NT2/D1 (cell line): ENCODE measurements at places on chromosomes 6 and 20.

DNA sequence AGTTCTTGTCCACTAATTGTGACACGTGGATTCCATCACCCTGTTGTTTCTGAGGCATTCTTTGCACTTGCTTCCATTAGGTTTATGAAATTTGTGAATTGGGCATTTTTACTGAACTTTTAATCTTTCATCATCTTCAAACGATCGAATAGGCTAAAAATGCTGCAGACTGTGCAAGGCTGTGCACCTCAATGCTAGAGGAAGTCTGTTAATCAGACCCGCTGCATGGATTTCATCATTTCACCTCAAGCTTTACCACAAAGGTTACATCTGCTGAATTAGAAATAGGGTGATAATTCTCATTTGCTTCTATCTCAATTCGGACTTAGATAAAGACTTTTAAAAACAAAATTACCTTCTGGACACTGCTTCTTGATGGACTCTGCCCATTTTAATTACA lies 27.8 kb upstream of the F13A1 start:
- DNase-seq = no peak

- DNase-seq = no peak
Observed at GRCh38 chr6:14108571-14109410, 8.8 kb upstream of the CD83 start.

DNA sequence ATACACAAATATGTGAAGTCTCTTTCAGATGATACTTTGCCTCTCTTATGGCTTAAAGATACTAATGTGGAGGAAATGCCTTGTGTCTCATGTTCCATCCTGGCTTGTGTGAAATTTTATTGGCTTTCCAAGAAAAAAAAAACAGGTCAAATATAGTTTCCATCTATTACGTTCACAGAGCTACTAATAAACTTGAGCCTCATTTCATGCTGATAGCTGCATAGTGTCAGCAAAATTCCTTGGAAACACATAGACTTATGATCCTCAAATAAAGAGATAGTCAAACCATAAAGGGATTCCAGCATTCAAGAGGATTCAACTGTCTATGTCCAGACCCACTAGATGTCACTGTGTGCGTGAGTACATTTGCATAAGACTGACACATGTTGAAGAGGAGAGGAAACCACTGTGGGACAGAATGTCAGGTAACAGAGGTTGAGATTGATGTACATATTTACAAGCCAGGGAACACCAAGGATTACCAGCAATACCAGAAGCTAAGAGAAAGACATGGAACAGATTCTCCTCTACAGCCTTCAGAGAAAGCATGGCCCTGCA lies 266.6 kb downstream of the COL12A1 start:
- DNase-seq = no peak

- no peak for DNase-seq
Observed at GRCh38 chr6:32664827-32665362, 1.6 kb downstream of the HLA-DQB1 start.

- DNase-seq = no peak
Observed at GRCh38 chr6:31204751-31205145, 34.3 kb upstream of the POU5F1 start.

DNA sequence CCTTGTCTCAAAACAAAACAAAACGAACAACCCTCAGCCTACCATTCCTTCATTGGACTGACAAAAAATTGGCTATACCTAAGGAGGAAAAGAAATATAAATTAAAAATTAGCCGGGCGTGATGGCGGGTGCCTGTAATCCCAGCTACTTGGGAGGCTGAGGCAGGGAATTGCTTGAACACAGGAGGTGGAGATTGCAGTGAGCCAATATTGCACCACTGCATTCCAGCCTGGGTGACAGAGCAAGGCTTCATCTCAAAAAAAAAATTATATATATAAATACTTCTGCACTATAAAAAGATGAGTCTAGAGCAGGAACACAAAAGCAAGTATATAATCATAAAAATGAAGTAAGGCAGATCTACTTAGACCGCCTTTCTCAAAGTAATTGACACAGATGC lies 109.8 kb downstream of the CRYBG1 start:
- DNase-seq = no peak

DNA sequence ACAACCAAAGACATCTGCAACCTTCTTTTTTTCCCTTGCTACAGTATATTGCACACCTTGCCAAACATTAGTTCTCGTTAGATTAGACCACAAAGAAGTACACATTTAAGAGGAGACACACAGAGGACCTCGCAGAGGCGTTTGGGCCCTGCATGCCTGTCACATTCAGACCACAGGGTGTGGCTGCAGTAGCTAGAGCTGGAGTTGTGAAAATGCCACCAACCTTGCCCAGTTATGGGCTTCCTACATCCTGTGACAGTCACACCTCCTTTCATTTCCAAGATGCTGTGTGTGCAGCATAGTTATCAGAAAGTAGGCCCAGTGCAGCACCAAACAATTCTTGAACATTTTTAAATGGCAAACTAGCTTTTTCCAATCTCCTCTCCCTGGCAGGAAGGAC lies 2.4 kb downstream of the SYNE1 start:
- DNase-seq = no peak

DNA sequence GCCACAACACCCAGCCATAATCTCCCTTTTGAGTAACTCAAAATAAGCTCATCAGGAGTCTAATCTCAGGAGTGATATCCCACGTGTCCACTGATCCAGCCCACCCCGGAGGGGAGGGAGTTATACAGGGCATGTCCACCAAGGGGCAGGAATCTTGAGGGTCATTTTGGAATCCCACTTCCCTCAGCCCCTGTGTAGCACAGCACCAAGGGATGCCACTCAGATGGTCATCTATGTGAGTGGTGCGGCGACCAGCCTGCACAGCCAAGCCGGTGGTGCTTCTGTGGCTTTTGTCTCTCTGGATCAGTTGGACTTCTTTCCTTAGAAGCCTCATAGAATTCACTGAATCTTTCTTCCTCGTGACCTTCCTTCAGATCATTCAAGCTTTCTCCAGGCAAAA lies 11.0 kb upstream of the BCAS4 start:
- DNase-seq = no peak

DNA sequence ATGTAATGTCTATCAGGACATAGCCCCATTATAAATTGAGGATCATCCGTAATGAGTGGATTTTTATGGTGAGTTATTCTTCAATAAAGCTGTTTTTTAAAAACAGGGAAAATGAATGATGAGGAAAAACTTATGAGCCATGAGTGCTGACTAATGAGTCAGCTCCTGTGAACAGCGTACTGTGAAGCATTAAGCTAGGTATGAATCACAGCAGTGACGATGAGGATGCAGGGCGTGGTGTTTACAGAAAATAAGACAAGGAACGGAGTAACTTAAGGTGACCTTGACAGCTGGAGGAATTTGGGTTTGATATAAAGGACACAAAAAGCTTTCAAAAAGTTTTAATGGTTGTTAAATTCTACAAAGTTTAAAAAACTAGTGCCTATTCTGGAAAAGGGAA lies 96.3 kb downstream of the FOXF2 start:
- no peak for DNase-seq

- DNase-seq = no peak
Observed at GRCh38 chr20:21280522-21281016, 22.6 kb upstream of the XRN2 start.

GRCh38 chr6:63430985-63431519 lies 111.3 kb upstream of the LGSN start:
- no peak for DNase-seq

GRCh38 chr6:158028421-158028820 lies 46.8 kb downstream of the SYNJ2 start:
- DNase-seq = no peak

- DNase-seq = no peak
Observed at GRCh38 chr6:40268166-40268565, 319.0 kb downstream of the LRFN2 start.

GRCh38 chr20:63253438-63254231 lies 628 bp downstream of the NKAIN4 start:
- DNase-seq = peak; percentile 72

DNA sequence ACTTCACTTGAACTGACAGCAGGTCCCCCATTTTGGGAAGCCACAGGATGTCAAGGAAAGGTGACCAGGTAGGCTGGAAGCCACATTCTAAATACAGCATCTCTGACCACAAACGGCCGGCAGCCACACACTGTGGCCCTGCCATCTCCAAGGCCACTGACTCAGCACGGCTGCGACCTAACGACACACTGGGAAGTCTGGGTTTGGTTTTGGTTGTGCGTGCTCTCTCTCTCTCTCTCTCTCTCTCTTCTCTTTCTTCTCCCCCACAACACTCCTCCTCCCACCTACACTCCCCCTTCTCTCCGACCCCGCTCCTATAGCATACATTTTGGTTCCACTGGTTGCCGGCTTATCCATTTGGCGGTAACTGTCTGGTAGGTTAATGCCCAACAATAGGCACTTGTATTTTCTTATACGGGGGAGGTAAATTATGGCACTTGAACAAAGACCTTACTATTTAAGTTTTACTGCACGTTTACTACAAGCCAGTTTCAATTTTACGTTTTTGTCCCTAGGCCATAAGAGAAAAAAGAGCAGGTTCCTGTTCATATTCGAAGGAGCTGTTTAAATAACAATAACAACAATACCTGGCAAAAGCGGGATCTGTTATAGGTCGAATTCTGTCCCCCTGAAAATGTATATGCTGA lies 103.6 kb downstream of the GMDS start:
- DNase-seq = no peak

DNA sequence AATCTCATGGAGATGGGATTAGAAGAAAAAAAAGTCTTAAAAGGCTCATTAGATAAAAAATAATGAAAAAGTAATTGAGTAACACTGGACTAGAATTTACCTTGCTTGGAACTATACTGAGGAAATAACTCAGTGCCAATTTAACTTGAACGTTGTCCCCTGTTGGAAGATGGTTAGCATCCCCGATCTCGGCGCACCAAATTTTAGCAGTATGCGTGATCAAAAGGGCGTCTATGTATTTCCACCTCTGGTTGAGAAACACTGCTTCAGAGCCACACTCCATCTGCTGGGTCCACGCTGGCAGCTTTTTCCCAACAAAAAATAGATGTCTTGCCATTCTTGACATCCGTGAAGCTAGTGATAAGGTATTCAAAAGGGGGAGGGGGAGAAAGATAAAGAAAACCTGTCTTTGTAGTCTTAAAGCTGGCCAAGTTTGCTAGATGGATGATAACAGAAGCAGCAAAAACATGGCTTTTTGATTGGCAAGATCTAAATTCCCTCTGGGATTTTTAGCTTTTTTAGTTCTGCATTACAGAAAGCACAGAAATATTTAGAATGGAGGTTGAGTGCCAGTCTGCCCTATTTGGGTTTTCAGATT lies 6.4 kb downstream of the HINT3 start:
- DNase-seq = no peak

GRCh38 chr6:106820412-106820852 lies 154.1 kb downstream of the CD24 start:
- DNase-seq = no peak

- no peak for DNase-seq
Observed at GRCh38 chr6:166600931-166601330, 14.5 kb upstream of the RAMACL start.

- DNase-seq = no peak
Observed at GRCh38 chr6:22099923-22100322, 196.9 kb downstream of the PRL start.

GRCh38 chr20:50356525-50356885 lies 153.7 kb upstream of the PTPN1 start:
- no peak for DNase-seq

GRCh38 chr20:13098720-13099355 lies 90.1 kb downstream of the SPTLC3 start:
- no peak for DNase-seq

DNA sequence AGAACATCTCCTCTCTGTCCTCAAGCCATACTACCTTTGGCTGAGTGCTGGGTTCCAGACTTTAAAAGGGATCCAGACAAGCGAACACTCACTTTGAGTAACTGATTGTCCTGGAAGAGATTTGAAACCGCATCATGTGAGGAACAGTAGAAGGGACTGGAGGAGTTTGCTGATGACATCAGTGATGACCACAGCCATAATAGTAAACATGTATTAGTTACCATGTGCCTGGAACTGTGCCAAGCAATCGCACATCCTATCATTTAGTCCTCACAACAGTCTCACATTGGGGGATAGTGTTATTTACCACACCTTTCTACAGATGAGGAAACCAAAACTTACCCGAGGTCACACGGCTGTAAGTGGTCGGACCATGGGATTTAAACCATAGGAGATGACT lies 39.8 kb downstream of the ARMC2 start:
- DNase-seq = no peak

- no peak for DNase-seq
Observed at GRCh38 chr6:14925025-14925698, 320.7 kb upstream of the JARID2 start.

GRCh38 chr6:7912024-7912423 lies 1.4 kb upstream of the TXNDC5 start:
- DNase-seq = no peak

DNA sequence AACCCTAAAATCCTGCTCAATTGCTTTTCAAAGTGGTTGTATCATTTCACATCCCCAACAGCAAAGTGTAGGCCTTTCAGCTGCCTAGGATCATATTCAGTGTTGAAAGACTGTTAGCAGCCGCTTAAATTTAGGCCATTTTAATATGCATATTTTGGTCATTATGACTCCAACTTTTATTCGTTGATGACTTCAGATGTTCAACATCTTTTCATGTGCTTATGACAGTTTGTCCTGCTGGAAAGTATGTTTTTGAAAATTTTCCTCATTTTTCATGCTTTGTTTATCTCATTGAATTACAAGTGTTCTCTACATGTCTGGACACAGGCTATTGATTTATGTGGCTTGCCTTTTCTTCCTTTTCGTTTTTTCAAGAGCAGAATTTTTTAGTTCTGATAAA lies 244.0 kb downstream of the THBS2 start:
- no peak for DNase-seq

DNA sequence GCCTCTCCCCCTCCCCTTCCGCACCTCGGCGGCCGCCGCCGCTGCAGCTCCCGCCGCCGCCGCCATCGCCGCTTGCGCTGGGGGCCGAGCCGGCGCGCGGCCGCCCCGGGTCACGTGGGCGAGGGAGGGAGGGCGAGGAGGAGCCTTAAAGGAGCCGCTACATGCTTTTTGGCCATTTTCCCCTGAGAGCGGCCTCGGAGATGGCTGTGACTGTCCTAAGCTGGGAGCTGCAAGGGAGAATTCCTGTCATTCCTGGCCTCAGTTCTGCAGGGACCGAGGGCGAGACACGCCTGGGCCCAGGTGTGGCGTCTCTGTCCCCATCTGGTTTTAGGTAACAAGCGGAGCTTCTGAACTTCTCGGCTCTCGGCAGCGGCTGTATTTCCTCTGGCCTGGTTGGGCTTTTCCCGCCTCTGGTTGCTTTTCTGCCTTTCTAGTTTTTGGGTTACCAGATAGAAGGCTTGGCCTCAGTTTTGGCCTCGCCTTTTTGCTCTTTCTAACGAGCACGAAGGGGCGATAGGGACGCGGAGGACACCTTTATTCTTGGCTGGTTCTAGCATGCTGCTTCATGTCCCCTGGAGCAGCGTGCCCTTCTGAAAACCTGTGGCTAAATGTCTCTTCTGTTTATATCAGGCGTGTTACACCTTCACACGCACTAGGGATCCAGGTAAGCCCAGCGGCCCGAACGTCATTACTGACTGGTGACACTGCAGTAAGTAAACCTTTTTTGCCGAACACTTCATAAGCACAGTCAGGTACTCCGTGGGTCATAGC lies at the start of gene EHMT2:
EHMT2 (minus strand) TSS at position 87 of the 771 bp plus-strand sequence; CDS start at position 66, 21 bp downstream.
- peak; percentile 70 for DNase-seq
